Activated CD4-positive, alpha-beta T cell treated with anti-CD3 and anti-CD28 coated beads for 24 hours (primary cell): ENCODE measurements at places on chromosomes 4 and X.

DNA sequence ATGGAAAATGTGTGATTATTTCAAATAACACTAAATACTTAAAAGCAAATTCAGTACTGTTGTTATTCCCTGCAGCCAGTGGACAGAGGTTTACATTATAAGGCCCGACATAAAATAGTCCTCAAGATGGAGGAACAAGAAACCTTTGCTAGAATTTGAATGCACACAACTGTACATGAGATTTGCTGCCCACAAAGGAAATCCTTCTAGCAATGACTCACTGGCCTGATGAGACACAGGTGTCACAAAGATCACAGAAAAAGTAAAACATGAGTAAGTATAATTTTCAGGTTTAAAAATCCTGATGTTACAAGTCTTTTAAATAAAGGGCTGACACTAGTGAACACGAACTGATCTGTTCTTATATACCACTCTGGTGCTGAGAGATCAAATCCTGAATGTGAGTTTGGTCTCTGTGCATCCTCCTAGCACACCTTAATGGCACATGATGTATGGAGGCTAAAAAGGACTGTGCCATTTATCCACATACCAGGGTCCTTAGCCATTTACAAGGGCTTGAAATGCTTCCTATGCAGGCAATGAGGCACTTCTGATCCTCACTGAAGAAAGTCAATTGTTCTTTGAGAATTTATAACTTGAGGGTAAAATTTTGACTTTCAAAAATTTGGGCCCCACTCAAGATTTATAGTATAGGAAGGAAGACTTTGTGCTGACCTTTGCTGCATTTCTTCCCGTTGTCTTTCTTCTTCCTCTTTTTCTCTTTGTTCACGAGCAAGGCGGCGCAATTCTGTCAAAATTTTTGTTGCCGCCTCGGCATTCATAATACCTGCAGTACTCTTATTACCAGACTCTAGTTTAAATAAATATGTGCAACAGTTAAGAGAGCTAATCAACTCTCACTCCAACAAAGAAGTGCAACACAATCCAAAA lies 23.0 kb downstream of the MAP7D3 start:
- no peak for DNase-seq

DNA sequence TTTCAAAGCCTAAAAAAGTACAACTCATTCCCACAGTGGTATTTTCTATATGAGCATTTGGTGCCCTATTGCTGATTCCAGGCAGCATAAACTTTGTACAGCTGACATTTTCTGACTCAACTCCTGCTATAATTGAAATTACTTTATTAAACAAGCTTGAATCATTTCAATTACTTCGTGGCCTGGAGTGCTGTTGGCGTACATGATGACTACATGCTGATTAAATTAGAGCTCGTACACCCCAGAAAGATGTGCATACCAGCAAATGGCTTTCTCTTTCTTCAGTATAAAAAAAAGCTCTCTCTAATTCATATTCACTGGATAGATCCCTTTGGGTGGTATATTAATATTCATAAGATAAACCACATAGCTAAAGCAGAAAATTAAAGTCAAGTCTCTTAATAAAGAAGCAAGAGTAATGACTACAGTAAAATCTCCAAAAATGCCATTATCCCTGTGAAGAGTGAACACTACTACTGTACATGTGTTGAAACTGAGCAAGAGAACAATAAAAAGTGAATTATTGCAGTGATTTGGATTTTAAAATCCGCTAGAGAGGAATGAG lies 245.0 kb upstream of the IGFBP7 start:
- DNase-seq = no peak

GRCh38 chr4:143286701-143287571 lies 49.7 kb upstream of the GAB1 start:
- no peak for DNase-seq

- no peak for DNase-seq
Observed at GRCh38 chrX:45823536-45823935, 622.9 kb upstream of the DIPK2B start.

GRCh38 chr4:174521800-174522182 lies 497 bp downstream of the HPGD start:
- DNase-seq = no peak

- no peak for DNase-seq
Observed at GRCh38 chr4:168511780-168512489, 15.1 kb downstream of the PALLD start.

DNA sequence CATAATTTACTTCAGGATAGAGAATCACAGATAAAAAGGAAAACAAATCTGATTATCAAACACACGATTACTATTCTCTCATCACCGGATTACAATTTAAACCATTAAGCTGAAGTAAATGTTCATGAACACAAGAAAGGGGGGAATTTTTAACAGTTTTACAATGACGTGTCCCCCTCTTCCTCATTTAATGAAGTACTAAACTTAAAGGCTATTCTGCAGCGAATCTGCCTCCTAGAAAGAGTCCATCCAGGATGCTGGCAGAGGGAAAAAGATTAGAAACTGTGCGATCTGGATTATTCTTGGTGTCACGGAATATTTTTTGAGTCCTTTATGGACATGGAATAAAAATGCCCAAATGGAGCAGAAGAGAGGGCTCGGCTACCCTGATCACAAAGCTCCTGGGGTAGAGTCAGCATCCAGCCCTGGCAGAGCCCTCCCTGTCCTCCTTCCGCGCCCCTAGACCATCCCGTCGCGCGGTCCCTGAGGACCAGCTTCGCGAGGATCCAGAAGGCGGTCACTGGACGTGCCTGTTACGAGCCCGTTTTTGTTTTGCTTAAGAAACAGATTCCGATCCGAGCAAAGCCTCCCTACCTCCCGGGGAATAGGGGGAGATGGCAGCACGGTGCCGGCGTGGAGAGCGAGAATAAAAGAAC lies 1.2 kb downstream of the ELF2 start:
- no peak for DNase-seq

- no peak for DNase-seq
Observed at GRCh38 chrX:96126182-96126581, 558.5 kb upstream of the DIAPH2 start.

DNA sequence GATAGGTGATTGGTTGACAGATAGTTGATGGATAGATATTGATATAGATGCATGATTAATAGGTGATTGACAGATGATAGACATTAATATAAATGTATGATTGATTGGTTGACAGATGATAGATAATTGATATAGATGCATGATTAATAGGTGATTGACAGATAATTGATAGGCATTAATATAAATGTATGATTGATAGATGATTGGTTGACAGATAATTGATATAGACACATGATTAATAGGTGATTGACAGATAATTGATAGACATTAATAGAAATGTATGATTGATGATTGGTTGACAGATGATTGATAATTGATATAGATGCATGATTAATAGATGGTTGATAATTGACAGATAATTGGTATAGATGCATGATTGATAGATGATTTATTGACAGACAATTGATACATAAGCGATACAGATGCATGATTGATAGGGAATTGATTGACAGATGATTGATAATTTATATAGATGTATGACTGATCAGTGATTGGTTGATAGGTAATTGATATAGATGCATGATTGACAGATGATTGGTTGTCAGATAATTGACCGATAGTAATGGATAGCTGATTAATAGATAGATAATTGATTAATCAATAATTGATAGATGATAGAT lies 44.9 kb upstream of the PPP2R3B start:
- DNase-seq = no peak

GRCh38 chrX:47501226-47502074 lies 18.4 kb upstream of the ZNF41 start:
- DNase-seq = no peak

- DNase-seq = no peak
Observed at GRCh38 chr4:153809916-153810810, 21.3 kb upstream of the SFRP2 start.

- no peak for DNase-seq
Observed at GRCh38 chrX:3010532-3010931, 4.2 kb downstream of the ARSH start.
